ENCODE measurements at places on chromosomes 7 and 10.

DNA sequence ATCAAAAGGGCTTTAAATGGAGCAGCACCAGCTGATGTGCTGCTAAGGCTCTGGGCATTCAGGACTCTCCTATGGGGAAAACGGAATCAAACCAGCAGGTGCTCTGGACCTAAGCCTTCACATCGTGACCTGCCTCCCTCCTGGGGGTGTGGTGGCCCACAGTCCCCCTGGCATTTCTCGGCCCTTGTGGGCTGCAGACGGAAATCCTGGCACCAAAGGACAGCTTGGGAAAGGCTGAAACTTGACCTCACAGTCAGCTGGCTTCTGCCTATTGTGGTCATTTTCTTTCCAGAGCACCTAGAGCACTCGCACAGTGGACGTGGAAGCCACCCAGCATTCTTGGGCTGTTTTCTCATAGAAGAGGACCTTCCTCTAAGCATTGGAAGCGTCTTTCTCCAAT is 74.8 kb downstream of the TPST1 start:
- no peak for DNase-seq

GRCh38 chr10:113965077-113965476 is 78.6 kb upstream of the ADRB1 start:
- no peak for DNase-seq

DNA sequence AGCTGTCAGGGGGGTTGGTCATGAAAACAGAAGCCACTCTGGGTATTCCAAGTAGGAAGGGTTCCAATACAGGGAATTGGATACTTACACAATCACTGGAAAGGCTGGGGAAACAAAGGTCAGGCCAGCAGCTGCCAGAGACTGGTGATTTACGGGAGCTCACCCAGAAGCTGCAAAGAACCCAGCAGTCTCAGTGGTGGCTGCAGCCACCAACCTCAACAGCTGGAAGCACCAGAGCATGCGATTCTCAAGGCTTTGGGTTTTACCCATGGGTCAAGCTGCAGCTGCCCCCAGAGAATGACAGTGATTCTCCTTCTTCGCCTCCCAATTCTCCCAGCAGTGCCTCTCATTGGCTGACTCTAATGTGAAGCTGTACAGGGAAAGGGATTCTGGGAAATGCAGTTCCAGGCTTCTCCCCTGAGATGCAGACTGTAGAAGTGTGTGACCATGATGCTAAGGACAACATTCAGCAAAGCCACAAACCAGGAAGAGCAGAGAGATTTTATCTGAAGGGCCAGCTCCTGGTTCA is 107.2 kb upstream of the TCF7L2 start:
- peak; percentile 66 for DNase-seq

- no peak for DNase-seq
Observed at GRCh38 chr10:6038071-6038631, 24.0 kb downstream of the IL2RA start.

- DNase-seq, result no peak
Observed at GRCh38 chr7:107982042-107982840, 20.7 kb downstream of the LAMB1 start.

GRCh38 chr7:123184271-123184670 is 15.5 kb downstream of the SLC13A1 start:
- no peak for DNase-seq

DNA sequence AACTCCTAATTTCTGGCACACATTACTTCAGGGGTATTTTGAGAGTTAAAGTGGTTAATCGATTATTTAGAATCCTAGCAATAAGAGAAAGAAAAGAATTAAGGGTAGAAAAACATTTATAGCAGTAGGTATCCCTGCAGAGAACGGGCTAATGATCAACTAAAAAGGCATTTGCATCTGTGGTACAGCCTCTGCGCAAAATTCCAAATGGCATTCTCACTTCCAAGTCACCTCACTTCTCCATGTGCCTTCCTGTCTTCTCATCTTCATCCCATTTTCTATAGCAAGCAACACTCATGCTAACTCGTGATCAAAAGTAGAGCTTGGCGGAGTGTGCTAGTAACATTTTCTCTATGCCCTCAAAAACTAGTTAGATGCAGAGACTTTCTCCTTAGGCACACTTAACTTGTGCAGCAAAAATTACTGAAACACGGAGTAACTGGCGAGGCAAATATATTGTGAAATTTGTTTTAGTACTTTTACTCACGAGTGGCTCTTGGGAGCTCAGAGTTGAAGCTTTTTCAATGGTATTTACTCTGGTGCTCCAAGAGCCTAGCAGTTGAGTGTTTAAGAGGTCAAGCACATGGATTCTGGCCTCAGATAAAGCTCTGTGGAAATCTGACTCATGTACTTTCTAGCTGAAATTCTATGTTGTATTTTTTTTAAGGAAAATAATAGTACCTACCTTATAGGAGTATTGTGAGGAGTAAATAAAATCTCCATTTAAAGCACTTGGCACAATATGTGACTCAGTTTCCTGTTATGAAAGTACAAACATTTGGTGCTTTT is 65.1 kb downstream of the MET start:
- DNase-seq, result no peak

DNA sequence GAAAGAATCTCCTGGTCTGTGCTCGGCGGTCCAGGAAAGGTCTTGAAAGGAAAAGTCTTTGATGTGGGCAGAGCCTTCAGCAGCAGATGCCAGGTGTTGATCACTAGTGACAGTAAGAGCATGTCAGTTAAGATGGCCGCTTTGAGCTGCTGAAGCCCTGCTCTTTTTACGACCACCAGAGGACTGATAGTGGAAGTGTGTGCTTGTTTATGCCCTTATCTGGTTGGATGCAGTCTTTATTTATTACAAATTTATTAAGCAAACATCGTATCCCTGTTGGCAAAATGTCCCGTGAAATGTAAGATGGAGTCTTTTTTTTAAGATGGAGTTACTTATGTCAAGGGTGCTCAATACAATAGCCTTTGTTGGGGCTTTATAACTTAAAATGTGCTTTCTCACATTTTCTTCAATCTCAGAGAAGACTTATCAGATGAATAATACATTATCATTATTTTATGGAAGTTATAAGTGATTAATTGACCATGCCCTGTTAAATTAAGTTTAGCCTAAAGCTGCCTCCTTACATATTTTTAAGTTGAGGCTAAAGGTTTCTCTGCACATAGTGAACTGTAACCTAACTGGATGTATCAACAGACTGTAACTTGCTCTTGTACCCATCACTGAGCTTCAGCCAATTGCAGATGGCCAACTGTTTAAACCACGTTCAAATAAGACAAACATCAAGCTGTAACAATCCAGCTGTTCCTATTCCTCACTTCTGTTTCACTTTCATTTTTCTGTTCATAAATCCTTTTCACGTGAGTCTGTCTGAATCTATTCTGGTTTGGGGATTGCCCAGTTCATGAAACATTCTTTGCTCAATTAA is 97.4 kb upstream of the PIK3CG start:
- no peak for DNase-seq

GRCh38 chr7:2004841-2005725 is 227.7 kb downstream of the MAD1L1 start:
- DNase-seq, result no peak

DNA sequence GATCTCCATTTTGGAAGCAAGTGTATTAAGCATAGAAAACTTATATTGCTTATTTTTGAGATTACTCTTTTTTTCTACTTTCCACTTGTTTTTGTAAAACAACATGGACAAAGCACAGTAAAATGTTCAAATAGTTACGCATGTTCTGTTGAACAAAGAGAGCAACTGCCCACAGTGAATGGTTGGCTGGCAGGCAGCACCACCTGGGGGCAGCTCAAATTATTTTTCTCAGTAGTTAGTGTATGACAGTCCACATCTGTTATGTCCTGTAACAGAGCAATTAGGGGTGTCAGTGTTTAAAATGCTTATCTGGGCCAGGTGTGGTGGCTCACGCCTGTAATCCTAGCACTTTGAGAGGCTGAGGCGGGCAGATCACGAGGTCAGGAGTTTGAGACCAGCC is 46.1 kb upstream of the CACUL1 start:
- no peak for DNase-seq

DNA sequence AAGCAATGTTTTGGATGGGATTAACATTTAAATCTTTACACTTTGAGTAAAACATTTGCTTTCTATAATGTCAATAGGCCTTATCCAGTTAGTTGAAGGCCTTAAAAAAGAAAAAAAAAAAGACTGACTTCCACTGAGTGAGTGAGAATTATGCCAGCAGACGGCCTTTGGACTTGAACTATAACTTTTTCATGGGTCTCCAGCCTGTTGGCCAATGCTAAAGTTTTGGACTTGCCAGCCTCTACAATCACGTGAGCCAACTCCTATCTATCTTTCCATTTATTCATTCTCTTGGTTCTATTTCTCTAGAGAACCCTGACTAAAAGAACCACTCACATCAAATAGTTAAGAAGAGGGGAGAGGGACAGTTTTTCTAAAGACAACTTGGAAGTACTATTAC is 2.8 kb upstream of the FAS start:
- no peak for DNase-seq

DNA sequence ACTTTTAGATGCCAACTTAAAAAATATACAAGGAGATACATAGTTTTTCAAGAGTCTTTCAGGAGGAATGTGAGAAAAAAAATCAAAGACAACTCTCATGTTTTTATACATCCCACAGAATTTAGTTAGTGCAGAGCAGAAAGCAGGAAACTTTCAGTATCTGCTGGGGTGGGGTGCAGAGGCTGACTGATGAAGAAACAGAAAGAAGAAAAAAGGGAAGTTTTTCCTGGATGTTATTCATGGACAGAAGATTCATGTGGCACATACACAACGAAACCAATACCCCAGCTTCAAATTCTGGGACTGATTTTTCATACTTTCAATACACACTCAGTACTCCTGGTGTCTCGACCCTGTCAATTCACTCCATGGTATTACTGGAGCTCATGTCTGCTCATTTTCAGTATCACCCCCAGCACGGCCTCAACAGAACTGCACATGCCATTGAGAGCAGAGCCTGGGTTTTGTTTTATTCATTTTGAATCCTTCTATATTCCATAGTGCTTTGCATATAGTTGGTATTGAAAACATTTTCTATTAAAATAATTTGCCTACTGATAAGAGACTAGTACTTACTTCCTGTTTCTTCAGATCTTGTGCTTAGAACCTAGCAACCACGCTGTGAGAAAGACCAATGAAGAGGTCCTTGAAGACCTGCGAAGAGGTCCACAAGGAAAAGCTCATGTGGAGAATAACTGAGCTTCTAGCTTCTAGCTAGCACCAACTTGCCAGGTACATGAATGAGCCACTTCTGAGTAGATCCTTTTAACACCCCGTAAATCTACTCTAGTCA is 49.0 kb downstream of the NDUFB2 start:
- no peak for DNase-seq

- DNase-seq, result no peak
Observed at GRCh38 chr10:29479081-29479925, 155.5 kb downstream of the SVIL start.

DNA sequence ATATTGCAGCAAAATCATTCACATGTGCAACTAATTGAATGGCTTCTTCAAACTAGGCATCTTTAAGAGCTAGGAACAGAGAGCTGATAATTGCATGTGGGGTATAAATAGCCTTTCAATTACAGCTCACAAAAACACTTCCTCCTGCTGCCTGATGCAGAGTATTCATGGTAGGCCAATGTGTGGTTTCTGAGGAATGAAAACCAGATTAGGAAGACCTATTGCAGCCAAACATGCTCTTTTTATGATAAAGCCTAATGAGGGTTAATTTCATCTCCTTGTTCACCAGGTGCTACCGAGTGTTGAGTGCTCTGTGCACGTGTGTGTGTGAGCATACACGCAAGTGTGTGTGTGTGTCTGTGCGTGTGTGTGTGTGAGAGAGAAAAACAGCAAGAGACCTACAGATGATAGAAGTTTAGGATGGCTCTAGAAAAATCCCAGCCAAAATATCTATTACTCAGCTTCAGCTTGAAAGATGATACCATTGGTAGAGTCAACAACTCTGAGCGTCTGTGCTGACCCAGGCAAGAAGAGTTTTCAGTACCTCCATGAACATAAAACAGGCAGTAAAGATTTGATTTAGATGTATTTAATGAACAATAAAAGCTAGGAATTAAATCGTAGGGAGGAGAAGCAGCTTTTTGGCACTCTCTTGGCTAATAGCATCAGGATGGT is 448.5 kb upstream of the ANKRD30A start:
- DNase-seq, result no peak

DNA sequence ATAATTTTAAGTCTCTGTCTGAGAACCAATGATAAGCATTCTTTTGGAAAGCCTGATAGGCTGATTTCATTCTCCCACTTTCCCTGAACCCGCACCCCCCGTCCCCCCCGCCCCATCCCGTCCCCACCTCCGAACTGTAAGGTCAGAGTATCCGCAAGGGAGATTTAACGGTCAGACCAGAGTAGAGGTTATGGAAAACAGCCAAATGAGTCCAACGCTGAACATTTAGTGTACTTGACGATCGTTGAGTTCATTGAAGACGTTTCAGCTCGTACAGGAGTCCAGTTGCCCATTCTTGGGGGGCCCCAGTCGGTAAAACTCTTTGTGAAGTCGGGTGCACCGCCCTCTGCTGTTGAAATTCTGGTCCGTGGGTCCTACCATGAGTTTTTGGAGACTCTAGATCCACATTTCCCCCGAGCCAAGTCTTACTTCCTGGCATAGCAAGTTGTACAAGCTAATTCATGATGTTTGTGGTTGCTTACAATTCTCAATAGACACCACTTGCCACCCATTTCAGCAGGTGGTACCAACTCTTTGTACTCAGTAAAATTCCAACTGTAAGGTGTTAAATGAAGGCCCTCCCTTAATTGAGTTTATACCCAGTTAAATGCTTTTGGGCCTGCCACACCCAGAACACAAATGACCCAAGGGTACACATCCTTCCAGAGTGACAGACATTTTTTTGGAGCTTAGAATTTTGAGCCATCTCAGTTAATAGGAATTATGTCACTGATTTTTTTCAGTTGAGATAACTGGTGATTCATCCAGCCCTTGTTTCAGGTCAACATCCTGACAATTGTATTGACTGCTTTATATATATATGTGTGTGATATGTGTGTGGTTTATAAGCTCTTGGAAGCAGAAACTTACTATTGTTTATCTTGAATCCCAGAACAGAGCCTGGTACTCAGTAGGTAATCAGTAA is 1.2 kb downstream of the MARCHF5 start:
- DNase-seq, result peak; percentile 33

- DNase-seq, result no peak
Observed at GRCh38 chr7:123096976-123097375, 101.5 kb upstream of the TAS2R16 start.

DNA sequence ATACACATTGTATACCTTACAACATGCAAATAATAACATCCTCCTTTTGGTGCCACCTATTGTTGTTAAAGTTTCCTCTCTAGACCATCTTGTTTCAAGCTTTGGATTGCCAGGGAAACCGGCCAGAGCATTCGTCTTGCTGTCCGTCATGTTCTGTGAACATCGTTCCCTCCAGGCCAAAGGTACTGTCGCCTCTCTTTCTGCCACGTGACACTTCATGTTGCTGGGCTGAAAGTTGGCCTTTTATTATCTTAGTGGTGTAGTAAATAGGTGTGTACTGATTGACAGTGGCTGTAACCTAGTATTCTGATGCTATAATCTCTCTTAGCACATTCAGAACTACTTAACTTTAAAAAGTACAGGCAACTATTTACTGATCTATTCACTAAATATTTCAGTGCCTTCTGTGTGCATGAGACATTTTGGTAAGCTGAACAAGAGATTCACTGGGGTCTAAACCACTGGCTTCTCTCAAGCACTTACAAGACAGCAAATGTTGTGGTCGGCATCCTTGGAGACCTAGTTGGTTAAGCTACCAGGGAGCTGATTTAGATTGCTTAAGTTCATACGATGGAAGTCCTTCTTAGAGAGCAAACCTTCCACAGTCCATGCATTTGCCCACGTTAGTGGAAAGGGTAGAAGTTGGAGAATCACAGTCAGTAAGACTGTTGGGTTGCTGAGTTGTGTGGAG is 52.4 kb downstream of the SHH start:
- DNase-seq, result no peak

All from nephron progenitor cell (in vitro differentiated cells).